ENCODE measurements at places on chromosomes 5 and 9. TPM values are rescaled to one million over a fixed set of nuclear protein-coding genes. Genes with fewer than 3 reads are reported as not detected.

ARHGEF28 gene
- total RNA-seq: 3.4 TPM

- DNase-seq: no peak
Measured at GRCh38 chr9:36937951-36938350, 96.1 kb downstream of the PAX5 start.

GRM6 gene
- not detected for total RNA-seq

GRCh38 chr9:136543830-136544547 lies 1.9 kb downstream of the NOTCH1 start:
- DNase-seq: no peak

DNA sequence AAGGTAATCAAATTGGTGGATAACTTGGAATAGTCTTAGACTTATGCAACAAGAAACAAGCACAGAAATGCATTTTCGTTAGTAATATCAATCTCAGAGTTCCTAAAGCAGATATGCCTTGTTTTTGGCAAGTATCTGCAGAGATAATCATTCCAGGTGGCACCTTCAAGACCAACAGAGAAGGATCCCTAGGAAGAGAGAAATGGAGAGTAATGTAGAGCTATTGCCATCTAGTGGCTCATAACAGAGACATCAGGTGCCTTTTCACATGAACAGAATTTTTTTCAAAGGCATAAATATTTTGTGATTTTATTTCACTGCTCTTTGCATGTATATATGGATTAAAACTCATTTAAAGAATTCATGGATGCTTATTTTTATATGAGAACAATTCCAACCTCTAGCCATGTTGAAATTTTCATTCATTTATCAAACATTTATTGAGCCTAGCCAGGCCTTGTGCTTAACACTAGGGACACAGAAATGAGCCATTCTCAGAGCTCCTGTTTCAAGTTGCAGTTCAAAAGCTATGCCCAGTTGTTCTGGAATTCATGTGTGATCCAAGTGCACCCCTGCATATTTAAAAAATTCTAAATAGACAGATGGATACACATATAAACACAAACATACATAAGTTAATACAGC lies 117.5 kb upstream of the OR13F1 start:
- DNase-seq: no peak

DNA sequence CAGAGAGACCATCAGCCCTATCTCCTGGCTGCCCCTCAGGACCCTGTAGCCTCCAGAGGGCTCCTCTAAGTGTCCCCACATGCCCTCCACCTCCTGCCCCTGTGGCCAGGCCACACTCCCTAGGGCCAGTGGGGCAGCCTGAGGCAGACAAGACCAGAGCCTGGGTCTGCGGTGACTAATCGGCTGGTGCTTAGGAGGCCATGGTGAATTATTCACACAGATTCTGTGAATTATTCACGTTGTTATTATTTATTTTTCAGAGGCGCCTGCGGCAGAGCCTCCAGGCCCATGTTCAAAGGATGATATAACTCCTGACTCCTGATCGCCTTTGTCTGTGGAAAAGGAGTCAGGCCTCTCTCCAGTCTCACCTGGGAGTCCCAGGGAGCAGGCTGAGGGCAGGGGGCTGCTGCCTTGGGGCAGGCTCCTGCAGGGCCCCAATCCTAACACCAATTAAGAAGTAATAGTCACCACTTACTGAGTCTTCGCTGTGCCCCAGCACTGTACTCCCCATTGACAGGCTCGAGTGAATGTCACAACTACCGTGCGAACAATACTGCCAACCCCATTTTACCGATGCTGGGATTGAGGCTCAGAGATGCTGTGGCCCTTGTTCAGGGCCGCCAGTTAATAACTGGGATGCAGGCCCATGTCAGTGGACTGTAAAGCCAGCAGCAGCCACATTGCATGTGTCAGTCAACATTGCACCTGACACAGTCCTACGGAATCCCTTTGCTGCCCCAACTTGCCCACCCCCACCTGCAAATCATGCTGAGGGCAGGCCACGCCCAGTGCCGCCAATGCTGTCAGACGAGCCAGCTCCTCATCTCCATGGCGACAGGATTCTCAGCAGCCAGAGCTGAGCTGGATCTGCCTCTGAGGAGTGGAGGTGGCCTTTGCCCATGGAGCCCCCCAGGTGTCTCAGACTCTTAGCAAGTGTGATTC lies 94.9 kb downstream of the PCDH1 start:
- DNase-seq: no peak

DNA sequence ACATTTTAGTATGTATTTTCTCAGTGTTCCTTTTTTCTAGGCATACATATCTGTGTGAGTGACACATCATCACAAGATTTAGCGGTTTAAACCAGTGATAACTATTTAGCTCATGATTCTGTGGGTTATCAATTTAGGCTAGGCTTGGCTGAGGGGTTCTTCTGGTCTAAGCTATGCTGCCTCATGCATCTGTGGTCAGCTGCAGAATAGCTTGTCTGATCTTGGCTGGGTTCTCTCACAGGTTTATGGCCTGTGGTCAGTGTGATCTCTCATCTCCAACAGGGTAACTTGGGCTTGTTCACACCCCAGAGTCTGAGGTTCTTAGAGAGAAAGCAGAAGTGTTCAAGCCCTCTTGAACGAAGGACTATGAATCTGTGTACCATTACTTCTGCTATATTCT lies 363.3 kb downstream of the KDM4C start:
- no peak for DNase-seq

CLTA gene
- 49.2 TPM for total RNA-seq

- DNase-seq: no peak
Measured at GRCh38 chr9:105359892-105360291, 87.9 kb upstream of the FSD1L start.

- DNase-seq: no peak
Measured at GRCh38 chr9:131422241-131422792, 28.4 kb downstream of the PRRC2B start.

EQTN gene
- total RNA-seq: not detected

- DNase-seq: no peak
Measured at GRCh38 chr9:107281184-107281583, 1.9 kb upstream of the RAD23B start.

DNA sequence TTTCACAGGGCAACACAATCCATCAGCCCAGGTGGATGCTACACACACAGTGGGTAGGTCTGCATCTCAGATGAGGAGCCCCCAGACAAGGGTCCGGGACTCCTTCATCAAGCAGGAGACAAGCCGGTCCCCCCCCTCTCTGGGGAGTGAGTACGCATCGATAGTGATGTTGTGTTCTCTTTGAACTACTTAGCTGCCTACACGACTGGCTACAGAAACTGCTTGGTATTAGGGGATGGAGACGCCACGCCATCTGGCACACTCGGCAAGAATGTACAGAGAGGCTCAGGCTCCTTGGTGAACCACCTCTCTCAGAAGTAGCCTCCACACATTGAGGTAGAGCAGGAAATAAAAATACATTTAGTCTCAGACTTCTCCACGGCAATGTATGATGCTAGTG lies 179.8 kb downstream of the CNTNAP3 start:
- no peak for DNase-seq

DNA sequence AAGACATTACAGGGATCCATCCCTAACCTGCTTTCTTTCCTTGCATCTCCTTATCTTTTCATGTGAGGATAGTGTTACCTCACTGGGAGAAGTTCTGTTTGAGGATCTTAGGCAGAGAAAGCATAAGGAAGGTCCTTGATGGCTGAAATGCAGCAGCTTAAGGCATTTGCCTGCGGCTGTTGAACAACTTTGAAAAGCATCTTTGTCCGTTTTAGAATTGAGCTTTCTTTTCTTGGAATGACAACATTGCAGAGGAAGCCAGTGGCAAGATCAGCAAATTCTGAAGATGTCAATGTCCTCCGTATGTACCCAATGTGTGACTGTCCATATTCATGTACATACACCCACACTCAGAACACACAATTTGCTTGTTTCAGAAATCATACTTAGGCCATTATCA lies 436.2 kb downstream of the GABRG2 start:
- DNase-seq: no peak

ZNF608 gene
- 10.4 TPM for total RNA-seq

- DNase-seq: no peak
Measured at GRCh38 chr9:89623925-89624420, 19.2 kb downstream of the GADD45G start.

- DNase-seq: no peak
Measured at GRCh38 chr9:76161541-76161940, 232.7 kb downstream of the RFK start.

- no peak for DNase-seq
Measured at GRCh38 chr9:105757496-105758251, 63.3 kb downstream of the TMEM38B start.

- DNase-seq: no peak
Measured at GRCh38 chr5:91535499-91535898, 152.4 kb upstream of the ARRDC3 start.

DNA sequence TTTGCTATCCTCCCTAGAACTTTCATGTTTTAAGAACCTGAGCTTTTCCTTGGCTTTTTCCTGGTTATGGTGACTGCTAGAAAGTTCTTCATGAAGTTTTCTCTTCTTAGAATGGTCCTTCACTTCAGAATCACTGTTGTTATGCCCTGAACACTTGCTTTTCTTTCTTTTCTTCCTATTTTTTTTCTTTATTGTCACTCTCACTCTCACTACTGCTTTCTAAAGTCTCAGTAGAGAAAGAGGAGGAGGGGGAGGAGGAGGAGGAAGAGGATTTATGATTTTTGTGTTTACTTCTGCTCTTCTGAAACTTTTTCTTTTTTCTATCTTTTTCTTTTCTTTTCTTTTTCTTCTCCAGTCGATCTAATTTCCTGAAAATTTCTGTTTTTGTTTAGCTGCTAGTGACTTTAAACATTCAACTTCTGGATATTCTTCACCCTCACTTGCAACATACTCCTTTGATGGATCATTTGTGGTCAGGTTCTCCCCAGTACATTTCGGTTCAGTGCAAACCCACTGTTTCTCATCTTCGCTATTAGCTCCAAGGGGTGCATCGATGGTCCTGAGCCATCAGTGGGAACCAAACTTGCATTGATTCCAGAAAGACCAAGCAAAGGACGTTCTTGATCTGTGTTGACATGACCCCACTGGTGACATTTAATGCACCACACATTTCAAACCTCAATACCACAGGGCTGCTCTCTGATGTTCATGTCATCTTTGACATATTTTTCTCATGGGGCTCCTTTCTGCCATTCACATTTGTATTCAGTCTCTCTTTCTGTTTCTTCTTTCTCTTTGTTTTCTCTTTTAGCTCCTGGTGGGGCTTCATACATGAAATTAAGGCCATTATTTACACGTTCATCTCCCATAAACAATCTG lies 81.6 kb upstream of the HAND1 start:
- no peak for DNase-seq

DNA sequence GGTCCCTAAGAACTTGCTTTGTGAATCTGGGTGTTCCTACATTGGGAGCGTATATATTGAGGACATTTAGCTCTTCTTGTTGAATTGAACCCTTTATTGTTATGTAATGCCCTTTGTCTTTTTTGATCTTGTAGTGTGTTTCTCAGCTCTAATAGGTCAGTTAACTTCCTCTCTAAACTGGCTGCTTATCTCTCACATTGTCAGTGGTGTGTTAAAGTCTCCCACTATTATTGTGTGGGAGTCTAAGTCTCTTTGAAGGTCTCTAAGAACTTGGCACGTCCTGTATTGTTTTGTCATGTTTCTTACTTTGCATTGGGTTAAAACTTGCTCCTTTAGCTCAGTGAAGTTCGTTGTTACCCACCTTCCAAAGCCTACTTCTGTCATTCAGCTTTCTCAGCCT lies 36.2 kb downstream of the RIC1 start:
- DNase-seq: no peak

NOXA1 gene
- 2.9 TPM for total RNA-seq

DND1 gene
- 0.20 TPM for total RNA-seq

DNA sequence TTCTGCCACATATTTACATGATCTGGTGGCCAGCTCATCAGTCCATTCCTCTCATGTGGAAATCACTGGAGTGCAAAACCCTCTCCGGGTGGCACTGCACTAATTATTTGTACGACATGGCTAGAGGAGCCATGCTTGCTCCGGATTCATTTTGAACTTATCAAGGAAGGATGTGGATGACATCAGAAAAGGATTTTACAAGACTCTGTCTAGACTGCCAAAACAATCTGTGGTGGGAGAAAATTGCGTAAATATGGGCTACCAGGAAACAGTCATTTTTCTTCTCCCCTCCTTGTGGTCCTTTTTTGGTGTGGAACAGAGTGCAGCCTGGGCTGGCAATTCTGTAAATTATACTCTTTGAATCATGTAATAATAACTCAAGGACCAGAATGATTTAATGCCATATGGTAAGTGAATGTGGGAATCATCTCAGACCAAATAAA lies 123.4 kb upstream of the IFNE start:
- no peak for DNase-seq

DNA sequence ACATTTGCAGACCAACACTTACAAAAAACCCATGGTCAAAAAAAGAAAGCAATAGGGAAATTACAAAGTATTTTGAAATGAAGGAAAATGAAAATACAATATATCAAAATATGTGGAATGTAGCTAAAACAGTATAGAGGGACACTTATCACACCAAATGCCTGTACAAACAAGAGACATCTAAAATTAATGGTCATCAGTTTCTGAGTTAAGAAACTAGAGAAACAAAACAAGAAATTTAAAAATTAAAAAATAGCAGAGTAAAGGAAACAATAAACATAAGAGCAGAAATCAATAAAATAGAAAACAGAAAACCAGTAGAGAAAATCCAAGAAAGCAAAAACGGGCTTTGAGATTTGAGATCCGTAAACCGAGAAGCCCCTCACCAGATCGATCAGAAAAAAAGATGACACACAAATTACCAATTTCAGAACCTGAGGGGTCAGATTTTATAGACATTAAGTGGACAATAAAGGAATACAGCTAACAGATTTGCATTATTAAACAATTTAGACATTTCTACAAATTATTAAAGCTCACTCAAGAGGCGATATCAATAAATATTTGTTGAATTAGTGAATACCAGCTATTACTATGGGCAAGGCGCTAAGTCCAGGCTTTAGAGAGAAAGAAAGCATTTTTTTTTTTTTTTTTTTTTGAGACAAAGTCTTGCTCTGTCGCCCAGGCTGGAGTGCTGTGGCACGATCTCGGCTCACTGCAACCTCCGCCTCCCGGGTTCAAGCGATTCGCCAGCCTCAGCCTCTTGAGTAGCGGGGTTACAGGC lies 1.0 kb upstream of the TENT2 start:
- DNase-seq: no peak

- DNase-seq: peak; percentile 18
Measured at GRCh38 chr5:154523709-154524108, 45.7 kb upstream of the HAND1 start.

IFNA21 gene
- total RNA-seq: not detected

PCDHB5 gene
- 2.4 TPM for total RNA-seq

- no peak for DNase-seq
Measured at GRCh38 chr5:9365512-9365911, 180.4 kb downstream of the SEMA5A start.

DNA sequence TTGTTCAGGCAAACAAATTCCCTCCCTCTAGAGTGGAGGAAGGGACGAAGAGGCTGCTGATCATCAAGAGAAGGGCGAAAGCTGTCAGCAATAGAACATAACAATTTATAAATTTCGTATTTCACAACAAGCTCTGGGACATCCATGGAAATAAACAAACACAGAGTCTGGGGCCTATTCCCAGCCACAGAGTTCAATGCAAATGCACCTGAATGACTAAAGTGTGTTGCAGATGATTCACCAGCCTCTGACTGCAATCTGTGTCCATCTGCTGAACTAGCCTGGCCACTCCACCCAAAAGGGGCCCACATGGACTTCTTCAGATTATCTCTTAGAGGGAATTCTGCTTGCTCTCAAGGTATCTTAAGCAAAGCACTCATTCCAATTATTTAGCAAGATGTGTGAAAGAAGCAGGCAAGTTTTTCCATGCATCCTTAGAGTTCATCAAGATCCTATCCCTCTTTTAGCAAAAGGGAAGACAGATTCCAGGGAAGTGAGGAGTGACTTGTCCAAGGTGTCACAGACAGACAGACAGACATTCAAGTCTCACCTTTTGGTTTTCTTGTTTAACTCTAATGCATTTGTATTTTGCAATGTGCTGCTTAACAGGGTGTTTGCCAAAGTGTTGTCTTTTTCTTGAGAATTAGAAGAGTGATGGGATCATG lies 307.8 kb upstream of the PAPPA start:
- DNase-seq: no peak

All from heart right ventricle (tissue), 16 donors.